ENCODE measurements at places on chromosomes 12 and 14.

- DNase-seq, result no peak
Measured at GRCh38 chr14:105927096-105928060, 401.0 kb downstream of the TMEM121 start.

DNA sequence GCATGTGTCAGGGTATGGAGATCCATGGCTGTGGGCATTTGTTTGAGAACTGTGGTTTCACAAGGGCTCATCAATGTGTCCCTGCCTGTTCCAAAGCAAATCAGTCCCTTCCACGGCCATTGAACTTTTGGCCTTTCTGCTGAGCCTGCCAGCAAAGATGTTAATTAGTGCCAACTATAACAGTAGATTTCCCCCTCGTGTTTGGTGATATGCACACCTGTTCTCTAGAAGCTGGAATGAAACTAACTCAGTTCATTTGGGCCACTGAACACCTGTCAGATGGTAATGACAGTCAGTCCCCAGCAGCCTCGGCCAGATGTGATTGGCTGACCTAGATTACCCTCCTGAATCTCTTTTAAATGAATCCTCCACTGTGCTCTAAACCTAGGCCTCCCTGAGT is 43.2 kb downstream of the IRAK3 start:
- no peak for DNase-seq

- DNase-seq, result no peak
Measured at GRCh38 chr14:28375295-28375694, 391.3 kb upstream of the FOXG1 start.

- no peak for DNase-seq
Measured at GRCh38 chr12:54196396-54196795, 7.6 kb upstream of the SMUG1 start.

GRCh38 chr14:57530571-57530970 is 36.9 kb upstream of the CCDC198 start:
- DNase-seq, result no peak

GRCh38 chr14:20797164-20797563 is 5.5 kb downstream of the RNASE1 start:
- no peak for DNase-seq

GRCh38 chr12:25976289-25976688 is 17.8 kb downstream of the RASSF8 start:
- DNase-seq, result no peak

All from frontal cortex (tissue), 4 donors.